ENCODE measurements at places on chromosomes 7 and 10. TPM values are rescaled to one million over a fixed set of nuclear protein-coding genes. Genes with fewer than 3 reads are reported as not detected.

GRCh38 chr7:25779002-25779546, 372.9 kb upstream of the NFE2L3 start:
- H3K4me3 ChIP-seq: no peak overlapping the region
- H3K27me3 ChIP-seq: no peaks in the 10 kb centered on the region
- no peak for DNase-seq
- no peak overlapping the region for H3K27ac ChIP-seq

Gene PNLIPRP2
- not detected for total RNA-seq

Gene ZNF365
- not detected for total RNA-seq

- no peak for DNase-seq
- H3K4me3 ChIP-seq: no peak overlapping the region
- no peak overlapping the region for H3K27ac ChIP-seq
- H3K27me3 ChIP-seq: peaks cover 41% of the 10 kb centered on the region
Observed at GRCh38 chr7:148334441-148334956, 256.1 kb upstream of the C7orf33 start.

GRCh38 chr7:18200266-18200665, 172.6 kb upstream of the PRPS1L1 start:
- H3K4me1 ChIP-seq: peaks cover 4% of the 10 kb centered on the region
- no peaks in the 10 kb centered on the region for H3K27me3 ChIP-seq
- no peak for DNase-seq
- H3K36me3 ChIP-seq: no peaks in the 10 kb centered on the region
- H3K27ac ChIP-seq: no peak overlapping the region

- H3K4me3 ChIP-seq: no peak overlapping the region
- peaks cover 97% of the 10 kb centered on the region for H3K27me3 ChIP-seq
- H3K27ac ChIP-seq: no peak overlapping the region
- peaks cover 11% of the 10 kb centered on the region for H3K4me1 ChIP-seq
Observed at GRCh38 chr7:155531681-155532080, 14.7 kb downstream of the CNPY1 start.

- H3K4me1 ChIP-seq: peaks cover 31% of the 10 kb centered on the region
- peak overlapping the region; percentile 93 for H3K27ac ChIP-seq
- H3K4me3 ChIP-seq: no peak overlapping the region
Observed at GRCh38 chr10:119539359-119539825, 3.1 kb downstream of the RGS10 start.

DNA sequence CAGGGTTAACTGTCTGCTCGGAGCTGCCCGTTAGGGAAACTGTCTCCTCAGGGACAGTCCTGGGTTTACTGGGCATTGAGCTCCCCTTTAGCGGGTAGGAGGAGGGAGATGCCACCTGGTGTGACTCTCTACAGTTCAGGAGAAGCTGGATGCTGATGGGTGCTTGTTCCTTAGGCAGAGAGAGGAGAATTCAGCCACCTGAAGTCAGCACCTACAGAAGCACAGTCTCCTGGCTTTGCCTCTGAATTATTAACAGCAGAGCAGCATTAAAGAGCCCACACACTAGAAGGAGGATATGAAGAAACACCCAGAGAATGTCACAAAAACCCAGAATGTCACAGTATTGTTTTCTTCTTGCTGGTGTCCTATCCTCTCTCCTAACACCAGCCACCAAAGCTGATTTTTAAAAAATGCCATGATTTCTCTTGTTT, 696 bp downstream of the GIMAP4 start:
- no peaks in the 10 kb centered on the region for H3K27me3 ChIP-seq
- no peak for DNase-seq
- H3K4me1 ChIP-seq: no peaks in the 10 kb centered on the region
- peak overlapping the region; percentile 45 for H3K4me3 ChIP-seq
